Neuronal stem cell (in vitro differentiated cells): ENCODE measurements at places on chromosomes 3 and 15.

DNA sequence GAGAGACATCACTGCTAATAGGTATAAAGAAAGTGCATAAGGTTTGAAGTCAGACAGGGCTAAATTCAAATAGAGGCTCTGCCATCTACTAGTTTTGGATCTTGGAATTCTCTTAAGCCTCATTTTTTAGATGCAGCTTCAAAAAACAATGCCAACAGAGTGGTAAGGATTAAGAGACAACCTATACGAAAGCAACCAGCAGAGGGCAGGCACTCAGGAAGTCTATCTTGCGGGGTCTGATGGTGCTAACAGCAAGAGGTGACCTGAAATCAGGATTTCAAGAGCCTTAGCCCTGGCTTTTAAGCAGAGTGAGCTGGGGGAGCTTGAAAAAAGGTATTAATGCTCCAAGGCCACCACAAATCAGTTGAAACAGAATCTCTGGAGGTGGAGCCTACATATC is 40.7 kb downstream of the LDHAL6B start:
- H3K4me1 ChIP-seq = peaks cover 2% of the 10 kb centered on the region
- H3K27me3 ChIP-seq = no peaks in the 10 kb centered on the region
- no peak overlapping the region for H3K4me3 ChIP-seq
- H3K36me3 ChIP-seq = no peaks in the 10 kb centered on the region
- no peak overlapping the region for H3K27ac ChIP-seq

- no peak overlapping the region for H3K27ac ChIP-seq
- no peak for DNase-seq
- no peaks in the 10 kb centered on the region for H3K36me3 ChIP-seq
- H3K4me3 ChIP-seq = no peak overlapping the region
These were observed 357.2 kb downstream of the CLSTN2 start for GRCh38 chr3:140292170-140292569.

DNA sequence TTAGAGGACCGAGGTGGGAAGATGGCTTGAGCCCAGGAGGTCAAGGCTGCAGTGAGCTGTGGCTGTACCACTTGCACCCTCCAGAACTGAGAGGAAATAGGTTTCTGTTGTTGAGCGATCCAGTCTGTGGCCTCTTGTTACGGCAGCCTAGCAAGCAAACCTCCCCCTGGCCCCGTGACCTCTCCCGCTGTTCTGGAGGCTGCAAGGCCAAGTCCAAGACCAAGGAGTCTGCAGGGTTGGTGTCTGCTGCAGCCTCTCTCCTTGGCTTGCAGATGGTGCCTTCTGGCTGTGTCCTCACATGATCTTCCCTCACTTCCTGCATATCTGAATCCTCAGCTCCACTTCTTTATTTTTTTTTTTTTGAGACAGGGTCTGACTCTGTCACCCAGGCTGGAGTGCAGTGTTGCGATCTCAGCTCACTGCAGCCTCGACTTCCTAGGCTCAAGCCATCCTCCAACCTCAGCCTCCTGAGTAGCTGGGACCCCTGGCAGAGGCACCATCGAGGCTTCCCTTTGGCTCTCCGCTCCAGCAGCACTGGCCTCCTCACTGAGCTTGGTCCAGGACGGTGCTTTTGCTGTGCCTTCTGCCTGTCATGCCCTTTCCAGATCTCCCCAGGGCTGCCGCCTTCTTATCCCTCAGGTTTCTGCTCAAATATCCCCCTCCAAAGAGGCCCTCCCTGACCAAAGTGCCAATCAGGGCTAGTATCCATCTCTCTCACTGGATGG is 18.0 kb upstream of the PLXND1 start:
- no peaks in the 10 kb centered on the region for H3K36me3 ChIP-seq
- H3K27me3 ChIP-seq = no peaks in the 10 kb centered on the region
- peaks cover 20% of the 10 kb centered on the region for H3K4me1 ChIP-seq
- DNase-seq = no peak
- H3K4me3 ChIP-seq = no peak overlapping the region
- H3K27ac ChIP-seq = no peak overlapping the region

DNA sequence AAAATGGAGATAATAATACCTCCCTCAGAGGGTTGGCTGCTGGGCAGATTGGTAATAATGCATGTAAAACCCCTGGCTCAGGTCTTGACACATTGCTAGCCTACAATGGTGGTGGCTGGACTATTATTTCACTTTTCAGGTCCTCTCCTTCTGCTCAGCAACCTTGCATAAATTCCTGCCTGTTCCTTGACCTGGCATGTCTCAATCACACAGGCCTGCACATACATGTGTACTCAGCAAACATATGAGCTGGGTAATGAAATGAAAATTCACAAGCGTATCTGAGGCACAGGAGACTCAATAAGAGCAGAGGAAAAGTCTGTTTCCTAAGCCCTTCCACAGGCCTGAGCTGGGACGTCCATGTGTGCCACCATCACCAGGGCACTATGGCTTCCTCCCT is 17.4 kb downstream of the VPS18 start:
- peaks cover 2% of the 10 kb centered on the region for H3K36me3 ChIP-seq
- peaks cover 19% of the 10 kb centered on the region for H3K4me1 ChIP-seq
- H3K4me3 ChIP-seq = no peak overlapping the region
- no peak for DNase-seq
- peaks cover 13% of the 10 kb centered on the region for H3K27me3 ChIP-seq
- no peak overlapping the region for H3K27ac ChIP-seq

DNA sequence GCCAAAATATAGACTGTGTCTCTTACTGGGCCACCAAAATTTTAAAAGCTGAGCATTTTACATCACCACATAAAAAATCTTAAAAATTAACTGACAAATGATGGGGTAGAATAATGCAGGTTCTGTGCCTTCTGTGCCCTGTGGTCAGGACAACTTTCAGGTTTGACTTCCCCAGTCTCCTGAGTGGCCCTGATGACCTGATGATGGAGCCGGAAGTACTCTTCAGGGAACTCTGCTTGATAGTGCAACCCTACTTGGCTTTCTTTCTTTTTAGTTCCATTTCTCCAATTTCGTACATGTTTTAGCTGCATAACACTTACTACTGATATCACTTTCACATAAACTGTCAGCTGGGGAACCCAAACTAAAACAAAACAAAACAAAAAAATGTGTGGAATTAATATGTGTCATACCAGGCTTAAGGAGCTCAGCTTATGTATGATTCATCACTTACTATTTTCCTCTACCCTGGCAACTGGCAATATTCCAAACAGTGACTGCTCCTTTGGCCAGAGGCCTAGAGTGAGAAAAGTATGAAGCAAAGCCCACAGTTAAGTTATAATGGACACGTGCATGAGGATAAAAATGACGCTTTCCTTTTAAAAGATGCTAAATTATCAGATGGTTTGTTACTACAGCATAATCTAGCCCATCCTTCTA is 194.3 kb downstream of the BCHE start:
- no peaks in the 10 kb centered on the region for H3K36me3 ChIP-seq
- H3K4me3 ChIP-seq = no peak overlapping the region

DNA sequence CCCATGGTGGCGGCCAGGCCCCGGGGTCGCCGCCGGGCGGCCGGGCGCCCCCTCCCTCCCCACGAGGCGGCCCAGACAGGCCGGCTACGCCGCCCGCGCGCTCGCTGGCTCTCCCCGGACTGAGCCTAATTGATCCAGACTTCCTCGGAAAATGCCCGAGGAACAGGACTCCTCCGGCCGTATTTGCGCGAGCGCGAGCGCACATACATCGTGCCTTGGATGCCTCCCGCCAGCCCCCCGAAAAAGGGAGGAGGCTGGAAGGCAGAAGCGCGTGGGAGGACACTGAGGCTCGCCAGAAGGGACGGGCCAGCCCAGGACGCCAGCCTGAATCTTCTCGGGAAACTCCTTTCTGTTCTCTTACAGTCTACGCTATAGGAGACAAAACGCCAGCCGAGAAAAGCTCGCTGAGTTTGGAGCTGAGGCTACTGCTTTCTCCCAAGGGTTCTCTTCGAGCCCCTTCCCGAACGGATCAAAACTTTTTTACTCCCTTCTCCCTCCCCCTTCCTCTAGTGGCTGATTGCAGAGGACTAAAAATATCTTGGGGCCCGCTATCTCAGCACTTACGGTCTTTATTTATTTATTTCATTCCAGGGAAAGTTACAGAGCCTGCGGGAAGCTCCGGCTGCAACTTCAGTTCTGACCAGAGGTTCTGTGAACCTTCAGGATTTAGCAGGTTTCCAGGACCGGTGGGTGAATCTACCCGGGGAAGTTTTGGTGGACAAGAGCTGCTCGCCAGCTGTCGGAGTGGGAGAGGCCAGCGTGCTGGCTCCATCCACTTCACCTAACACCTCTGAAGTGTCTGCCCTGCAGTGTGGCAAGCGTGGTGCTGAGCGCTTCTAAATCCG is at the start of gene PDZRN3:
PDZRN3 (minus strand) TSS at position 121 of the 845 bp plus-strand sequence.
- peak; percentile 69 for DNase-seq
- no peak within 1 kb of the TSS for H3K27ac ChIP-seq
- peaks cover 10% of the 10 kb centered on the region for H3K4me1 ChIP-seq
- peak within 1 kb of the TSS; percentile 55 for H3K4me3 ChIP-seq
- H3K27me3 ChIP-seq = no peaks in the 10 kb centered on the region

- no peak overlapping the region for H3K27ac ChIP-seq
- H3K4me1 ChIP-seq = peaks cover 5% of the 10 kb centered on the region
- no peaks in the 10 kb centered on the region for H3K36me3 ChIP-seq
- no peak overlapping the region for H3K4me3 ChIP-seq
- no peak for DNase-seq
These were observed 1.6 kb upstream of the SUCNR1 start for GRCh38 chr3:151871639-151872468.

- H3K4me3 ChIP-seq = no peak overlapping the region
- H3K27me3 ChIP-seq = no peaks in the 10 kb centered on the region
- no peak overlapping the region for H3K27ac ChIP-seq
- H3K4me1 ChIP-seq = no peaks in the 10 kb centered on the region
These were observed 10.7 kb downstream of the RBM15B start for GRCh38 chr3:51401735-51402134.

DNA sequence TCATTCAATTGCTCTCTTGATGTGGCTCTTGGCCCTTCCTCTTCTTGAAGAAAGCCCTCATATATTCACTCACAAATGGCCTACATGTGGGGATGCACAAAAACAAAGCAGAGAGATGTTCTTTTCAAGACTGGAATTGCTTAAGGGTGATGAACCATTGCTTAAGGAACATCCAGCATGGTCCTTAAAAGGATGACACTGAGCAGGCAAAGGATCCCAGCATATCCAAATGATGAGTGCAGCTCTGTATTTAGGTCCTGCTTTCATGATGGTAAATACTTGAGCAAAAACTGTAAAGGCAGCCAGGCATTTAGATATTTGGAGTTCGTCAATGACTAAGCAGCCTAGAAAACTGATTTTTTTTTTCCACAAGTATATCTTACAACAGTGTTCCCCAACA is 173.8 kb upstream of the ARRDC4 start:
- no peaks in the 10 kb centered on the region for H3K36me3 ChIP-seq
- no peak overlapping the region for H3K4me3 ChIP-seq
- H3K27ac ChIP-seq = no peak overlapping the region
- H3K4me1 ChIP-seq = no peaks in the 10 kb centered on the region

DNA sequence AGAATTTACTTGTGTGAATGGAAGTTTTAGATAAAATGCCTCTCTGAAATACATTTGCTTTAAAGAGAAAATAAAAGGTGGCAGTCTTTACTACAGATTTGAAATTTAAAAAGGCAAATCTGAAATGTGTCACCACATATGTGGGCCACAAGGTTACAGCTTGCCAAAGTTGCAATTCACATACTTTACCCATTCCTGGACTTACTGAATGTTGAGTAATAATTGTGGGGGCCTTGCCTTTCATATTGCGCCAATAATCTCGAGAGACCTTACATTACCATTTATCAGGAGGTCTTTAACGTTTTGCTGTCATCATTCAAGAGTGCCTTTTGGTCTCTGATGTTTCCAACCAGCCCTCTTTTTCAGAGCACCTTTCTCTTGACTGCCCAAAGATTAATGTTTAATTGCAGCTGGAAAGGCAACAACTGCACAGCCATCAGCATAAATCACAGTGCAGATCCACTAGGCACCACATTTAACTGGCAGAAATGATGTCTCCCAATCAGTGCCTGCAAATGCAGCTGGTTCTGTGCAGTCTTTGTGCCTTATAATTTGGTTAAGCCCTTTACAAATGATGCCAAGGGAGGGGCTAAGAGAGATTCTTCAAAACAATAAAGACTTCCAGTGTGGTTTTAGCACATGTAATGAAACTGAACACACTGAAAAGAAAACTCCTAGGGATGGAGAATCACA is 206.8 kb downstream of the MAGI1 start:
- no peak for DNase-seq
- no peak overlapping the region for H3K4me3 ChIP-seq
- H3K4me1 ChIP-seq = peaks cover 7% of the 10 kb centered on the region

DNA sequence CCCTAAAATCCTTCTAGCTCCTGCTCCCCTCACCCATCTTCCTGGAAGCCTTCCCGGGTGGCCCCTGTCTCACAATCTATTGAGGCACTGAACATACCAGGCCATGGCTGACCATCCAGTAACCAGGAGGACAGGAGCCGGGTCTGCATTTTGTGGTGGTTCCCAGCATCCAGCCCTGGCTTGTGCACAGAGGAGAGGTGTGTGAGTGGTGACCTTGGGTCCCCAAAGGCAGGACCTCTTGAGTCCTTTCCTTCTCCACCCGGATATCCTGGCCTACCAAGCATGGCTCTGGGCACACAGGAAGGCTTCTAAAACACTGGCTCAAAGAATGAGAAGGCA is 7.8 kb downstream of the CSK start:
- H3K36me3 ChIP-seq = peaks cover 24% of the 10 kb centered on the region
- H3K27ac ChIP-seq = no peak overlapping the region
- H3K4me3 ChIP-seq = no peak overlapping the region

DNA sequence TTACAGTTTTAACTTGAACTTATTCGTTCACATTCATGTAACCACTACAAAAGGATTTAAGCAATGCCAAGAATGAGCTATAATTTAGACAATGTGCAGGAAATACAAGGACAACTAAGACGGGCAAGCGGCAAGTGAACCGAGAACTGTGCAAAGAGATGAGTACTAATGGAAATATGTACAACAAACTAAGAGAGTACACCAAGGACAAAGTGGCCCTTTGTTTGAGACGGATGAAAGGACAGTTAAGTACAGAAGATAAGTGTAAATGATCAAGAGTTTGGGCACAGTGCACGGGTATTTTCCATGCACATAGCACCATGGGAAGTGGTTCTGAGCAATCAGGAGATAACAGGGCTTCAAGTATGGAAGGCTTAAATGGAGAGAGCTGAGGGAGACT is 281.7 kb downstream of the ROBO2 start:
- no peak overlapping the region for H3K4me3 ChIP-seq
- no peaks in the 10 kb centered on the region for H3K36me3 ChIP-seq
- no peaks in the 10 kb centered on the region for H3K27me3 ChIP-seq
- H3K4me1 ChIP-seq = no peaks in the 10 kb centered on the region
- DNase-seq = no peak
